ENCODE measurements at places on chromosomes 1 and 21.
A peak's percentile ranks its signal among the peaks of the same experiment; 100 is the strongest.

- no peak for DNase-seq
Measured at GRCh38 chr21:18810136-18810535, 406.6 kb upstream of the TMPRSS15 start.

- no peak for DNase-seq
Measured at GRCh38 chr1:240308096-240308495, 216.4 kb downstream of the FMN2 start.

DNA sequence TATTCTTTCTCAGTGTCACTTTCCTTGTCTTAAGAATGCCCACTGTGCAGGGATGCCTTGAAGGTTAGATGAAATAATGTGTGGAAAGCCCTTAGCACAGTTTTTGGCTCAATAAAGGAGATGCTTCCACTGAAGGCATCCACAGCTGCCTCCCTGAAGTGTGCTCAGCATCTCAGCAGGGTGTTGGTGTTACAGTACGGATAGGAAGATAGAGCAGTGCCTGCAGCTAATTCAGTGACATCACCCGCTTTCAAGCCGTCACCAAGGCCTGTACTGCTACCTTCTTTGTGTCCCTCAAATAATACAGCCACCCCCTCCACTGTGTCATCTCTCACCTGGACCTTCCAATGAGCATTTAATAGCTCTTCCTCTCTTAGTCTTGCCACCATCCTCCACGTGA is 59.0 kb downstream of the NDUFS5 start:
- DNase-seq = no peak

DNA sequence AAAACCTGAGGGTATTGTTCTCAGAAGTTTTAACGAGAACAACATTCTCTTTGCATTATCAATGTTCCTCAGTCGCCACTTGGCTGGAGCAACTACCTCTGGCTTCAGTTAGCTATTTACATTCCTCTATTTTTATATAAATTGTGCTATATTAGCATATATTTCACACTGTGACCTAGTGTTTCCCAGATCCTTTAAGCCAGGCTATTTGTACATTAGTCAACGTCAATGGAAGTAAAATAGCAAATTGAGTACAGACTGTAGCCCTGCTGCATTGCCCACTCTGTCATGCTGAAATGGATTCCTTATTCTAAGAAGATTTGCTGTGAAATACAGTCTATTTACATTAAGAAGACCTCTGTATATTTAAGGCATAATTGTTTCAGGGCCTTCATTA is 213.8 kb downstream of the ROR1 start:
- DNase-seq = no peak

DNA sequence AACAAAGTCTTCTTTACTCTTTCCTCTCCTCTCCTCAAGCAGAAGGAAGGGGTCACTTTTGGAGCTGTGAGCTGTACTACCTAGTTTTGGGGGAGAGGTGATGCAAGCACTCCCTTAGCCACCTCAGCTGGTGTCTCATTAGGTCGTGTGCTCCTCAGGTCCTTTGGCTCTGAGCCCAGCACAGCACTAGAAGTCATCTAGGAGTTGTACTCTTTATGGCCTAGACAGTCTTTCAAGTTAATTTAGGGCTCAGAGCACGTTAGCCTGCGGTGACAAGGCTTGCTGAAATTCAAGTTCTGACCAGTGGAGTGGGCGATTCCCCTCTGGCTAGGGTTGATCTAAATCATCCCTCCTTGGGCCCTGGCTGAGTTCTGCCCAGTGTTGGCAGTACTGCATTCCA is 48.0 kb upstream of the WDR26 start:
- no peak for DNase-seq

GRCh38 chr1:21927533-21928237 is 9.4 kb downstream of the HSPG2 start:
- DNase-seq = peak; percentile 78

DNA sequence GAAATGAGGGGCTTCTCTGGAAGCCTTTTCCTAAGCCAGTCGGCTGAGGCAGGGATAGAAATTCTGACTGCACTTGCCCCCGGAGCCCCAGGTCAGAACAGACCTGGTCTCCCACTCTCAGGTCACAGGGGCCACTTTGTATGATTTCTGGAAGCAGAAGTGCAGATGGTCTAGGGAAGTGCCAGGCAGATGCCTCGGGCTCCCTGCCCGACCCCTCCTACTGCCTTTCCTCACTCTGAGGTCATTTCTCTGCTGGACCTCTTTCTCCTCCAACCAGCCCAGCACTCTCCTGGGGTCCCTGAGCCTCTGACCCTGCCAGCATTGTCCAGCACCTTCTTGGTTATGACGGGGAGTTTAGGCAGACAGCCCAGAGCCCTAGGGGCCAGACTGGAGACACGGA is 8.7 kb downstream of the RUNX3 start:
- no peak for DNase-seq

- DNase-seq = no peak
Measured at GRCh38 chr1:163442895-163443294, 121.1 kb downstream of the NUF2 start.

- DNase-seq = no peak
Measured at GRCh38 chr1:27992276-27992675, 32.5 kb downstream of the XKR8 start.

DNA sequence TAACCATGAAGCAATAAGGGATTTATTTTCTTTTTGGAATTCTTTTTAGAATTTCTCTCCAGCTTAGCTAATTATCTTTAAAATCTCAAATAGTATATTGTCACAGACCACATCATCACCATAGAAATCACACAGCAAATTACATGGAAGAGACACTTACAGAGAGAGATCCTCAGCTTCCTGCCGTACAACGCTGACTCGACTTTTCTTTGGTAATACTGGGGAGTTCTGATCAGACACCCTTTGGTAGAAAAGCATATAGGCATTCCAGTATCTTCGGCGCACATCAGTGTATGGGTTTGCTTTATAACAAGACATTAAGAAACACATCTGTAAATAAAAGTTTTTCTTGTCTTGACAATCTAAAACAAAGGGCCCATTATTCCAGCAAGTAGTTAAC is 55.7 kb downstream of the PCSK9 start:
- DNase-seq = no peak

GRCh38 chr21:42887326-42887725 is 5.8 kb upstream of the NDUFV3 start:
- no peak for DNase-seq

DNA sequence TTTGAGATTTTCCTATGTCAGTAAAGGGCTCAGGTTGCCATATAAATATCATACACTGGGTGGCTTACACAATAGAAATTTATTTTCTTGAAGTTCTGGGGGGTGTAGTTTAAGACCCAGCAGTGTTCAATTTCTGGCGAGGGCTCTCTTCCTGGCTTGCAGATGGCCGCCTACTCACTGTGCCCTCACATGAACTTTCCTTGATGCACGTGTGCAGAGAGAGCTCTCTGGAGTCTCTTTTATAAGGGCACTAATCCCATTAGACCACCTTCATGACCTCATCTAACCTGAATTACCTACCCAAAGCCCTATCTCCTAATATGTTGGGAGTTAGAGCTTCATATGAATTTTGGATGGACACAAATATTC is 21.1 kb downstream of the TMEM51 start:
- DNase-seq = no peak

GRCh38 chr1:182357913-182358312 is 33.7 kb downstream of the GLUL start:
- no peak for DNase-seq

DNA sequence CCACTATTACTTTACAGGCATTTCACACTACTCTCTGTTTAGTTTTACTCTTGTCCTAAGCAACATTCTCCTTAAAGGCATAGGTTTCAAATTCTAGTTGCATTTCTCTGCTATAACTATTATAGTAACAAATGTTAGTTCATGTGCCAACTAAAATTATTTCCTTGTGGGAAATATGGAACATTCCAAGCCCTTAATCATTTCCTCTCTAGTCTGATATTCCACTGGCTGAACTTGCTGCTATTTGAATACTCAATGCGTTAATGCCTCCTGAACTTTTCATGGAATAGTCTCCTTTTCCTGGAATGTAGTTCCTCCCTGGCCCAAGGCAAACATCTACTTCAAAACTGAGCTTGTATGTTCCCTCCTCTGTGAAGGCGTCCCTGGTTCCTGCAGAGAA is 19.3 kb upstream of the TBX19 start:
- no peak for DNase-seq

GRCh38 chr1:98232678-98233077 is 311.8 kb upstream of the DPYD start:
- DNase-seq = no peak

- no peak for DNase-seq
Measured at GRCh38 chr1:5974631-5975030, 17.6 kb downstream of the NPHP4 start.

DNA sequence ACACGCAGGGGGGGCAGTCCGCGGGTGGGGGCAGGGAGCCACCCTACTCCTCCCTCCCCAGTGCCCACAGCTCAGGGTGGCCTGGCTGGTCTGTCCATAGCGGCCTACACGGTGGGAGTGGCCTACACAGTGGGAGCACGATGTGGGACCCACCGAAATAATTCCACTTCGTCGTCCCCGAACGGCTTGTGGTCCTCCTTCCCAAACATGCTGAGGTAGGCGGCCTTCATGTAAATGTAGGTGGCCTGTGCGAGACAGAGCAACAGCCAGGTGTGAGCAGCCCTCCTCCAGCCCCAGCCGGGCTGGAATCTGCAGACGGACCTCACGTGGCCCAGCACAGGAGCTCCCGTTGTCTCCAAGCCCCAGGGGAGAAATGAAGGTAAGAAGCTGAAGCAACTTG is 34.4 kb downstream of the TTC39A start:
- no peak for DNase-seq

DNA sequence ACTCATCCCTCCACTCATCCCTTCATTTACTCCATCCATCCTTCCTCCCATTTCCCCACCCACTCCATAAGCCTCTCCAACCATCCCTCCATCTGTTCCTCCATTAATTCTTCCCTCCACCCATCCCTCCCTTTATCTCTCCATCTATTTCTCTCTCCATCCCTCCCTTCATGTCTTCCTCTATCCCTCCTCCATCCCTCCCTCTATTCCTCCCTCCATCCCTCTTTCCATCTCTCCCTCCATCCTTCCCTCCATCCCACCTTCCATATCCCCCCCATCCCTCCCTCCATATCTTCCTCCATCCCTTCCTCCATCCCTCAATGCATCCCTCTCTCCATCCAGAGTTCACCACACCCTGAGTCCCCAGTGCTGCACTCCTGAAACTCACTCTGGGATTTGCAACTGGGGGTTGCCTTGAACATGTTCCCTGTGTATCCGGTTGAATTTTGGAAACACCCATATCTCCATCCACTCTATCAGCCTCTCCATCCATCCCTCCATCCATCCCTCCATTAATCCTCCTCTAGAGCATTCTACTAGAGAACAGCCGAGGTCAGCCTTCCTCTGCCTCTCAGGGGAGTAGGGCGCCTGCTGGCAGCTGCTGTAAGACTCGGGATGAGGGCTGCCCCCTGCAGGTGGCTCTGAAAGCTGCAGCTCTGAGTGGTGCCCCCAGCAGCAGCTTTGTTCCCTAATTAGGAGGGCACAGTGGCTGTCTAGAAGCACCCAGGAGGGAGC is 39.4 kb downstream of the ABCG1 start:
- DNase-seq = peak; percentile 43

DNA sequence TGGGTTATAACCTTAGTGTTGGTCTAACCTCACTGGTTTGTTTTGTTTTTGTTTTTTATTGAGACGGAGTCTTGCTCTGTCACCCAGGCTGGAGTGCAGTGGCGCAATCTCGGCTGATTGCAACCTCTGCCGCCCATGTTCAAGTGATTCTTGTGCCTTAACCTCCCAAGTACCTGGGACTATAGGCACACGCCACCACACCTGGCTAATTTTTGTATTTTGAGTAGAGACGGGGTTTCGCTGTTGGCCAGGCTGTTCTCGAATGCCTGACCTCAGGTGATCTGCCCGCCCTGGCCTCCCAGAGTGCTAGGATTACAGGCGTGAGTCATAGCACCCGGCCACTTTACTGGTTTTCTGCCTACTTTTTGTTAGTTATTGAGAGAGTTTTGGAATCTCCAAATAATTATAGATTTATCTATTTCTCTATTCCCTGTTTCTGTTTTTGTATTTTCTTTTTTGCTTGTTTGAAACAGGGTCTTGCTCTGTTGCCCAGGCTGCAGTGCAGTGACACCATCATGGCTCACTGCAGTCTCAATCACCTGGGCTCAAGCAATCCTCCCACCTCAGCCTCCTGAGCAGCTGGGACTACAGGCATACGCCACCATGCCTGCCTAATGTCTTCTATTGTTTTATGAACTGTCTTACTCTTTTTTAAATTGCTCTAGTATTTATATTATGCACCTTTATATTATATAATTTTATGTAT is 21.4 kb downstream of the SMG7 start:
- no peak for DNase-seq

DNA sequence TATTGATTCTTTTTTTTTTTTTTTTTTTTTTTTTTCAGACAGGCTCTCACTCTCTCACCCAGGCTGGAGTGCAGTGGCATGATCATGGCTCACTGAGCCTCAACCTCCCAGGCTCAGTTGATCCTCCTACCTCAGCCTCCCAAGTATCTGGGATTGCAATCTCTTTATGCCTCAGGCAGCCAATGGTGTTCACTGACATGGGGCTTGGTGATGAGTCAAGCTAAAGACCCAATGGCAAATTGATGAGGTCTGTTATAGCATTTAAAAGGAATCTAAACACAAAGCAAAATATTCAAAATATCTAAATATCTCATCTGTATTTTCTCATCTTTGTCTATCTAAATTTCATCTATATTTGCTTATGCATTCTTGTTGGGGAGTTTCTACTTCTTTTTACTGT is 30.5 kb upstream of the CAMSAP2 start:
- no peak for DNase-seq

GRCh38 chr1:28956038-28956464 is 41.7 kb downstream of the EPB41 start:
- DNase-seq = no peak

- no peak for DNase-seq
Measured at GRCh38 chr1:121408354-121408753, 223.6 kb downstream of the SRGAP2C start.

GRCh38 chr1:165497069-165498013 is 46.5 kb upstream of the LRRC52 start:
- no peak for DNase-seq

- DNase-seq = no peak
Measured at GRCh38 chr1:13793088-13793730, 93.2 kb downstream of the PRDM2 start.

GRCh38 chr1:84202126-84202525 is 58.1 kb downstream of the PRKACB start:
- DNase-seq = no peak

DNA sequence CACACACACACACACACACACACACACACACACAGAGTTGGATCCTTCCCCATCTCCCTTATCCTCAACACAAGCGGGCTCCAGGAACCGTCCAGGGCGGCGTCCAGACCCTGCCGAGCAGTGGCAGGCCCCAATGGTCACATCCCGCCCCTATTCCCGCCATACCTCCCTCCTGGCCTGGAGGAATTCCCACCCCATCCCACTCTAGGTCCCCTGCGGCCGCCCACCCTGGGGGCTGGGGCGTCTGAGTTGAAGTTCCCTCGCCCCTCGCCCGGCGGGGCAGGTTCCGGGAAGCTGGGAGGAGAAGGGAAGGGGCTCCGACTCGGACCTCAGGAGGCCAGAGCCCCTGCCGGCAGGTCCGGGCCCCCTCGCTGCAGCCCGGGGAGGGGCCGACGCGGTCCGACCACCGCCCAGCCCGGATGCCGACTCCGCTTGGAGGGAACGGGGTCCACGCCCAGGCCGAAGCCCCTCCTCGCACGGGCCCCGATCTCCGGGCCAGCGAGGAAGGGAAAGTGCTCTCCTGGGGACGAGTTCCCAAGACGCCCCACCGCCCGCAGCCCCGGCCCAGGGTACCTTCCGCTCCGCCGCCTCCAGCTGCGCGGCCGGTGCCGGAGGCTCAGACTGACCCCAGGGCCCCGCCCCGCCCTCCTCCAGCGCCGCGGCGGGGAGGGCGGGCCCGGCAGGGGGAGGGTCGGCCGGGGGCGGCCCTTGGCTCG is at the start of gene RHOC:
TSS of gene RHOC (minus strand) at position 623 of the 716 bp plus-strand sequence. CDS start 3,328 bp downstream, outside the sequence.
- peak; percentile 68 for DNase-seq

All from uterus (tissue), 4 donors.